ENCODE measurements at places on chromosomes 12 and 14.

GRCh38 chr14:51954657-51955056 is 34.7 kb upstream of the RTRAF start:
- H3K27me3 ChIP-seq: no peaks in the 10 kb centered on the region
- H3K4me1 ChIP-seq: peaks cover 74% of the 10 kb centered on the region
- no peak for DNase-seq

DNA sequence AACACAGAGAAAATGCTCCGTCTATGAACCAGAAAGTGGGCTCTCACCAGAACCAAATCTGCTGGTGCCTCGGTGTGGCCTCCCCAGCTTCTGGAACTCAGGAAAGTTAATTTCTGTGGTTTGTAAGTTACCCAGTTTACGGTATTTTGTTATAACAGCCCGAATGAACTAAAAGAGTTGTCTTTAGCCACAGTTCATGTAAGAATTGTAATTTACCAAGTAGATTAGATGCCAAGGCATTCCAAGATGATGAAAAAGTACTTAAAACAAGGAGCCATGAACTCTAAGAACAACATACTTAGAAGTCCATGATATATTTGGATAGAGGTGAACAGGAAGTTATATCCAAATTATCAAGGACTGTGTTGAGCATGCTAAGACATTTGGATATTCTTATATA is 259.9 kb upstream of the GARIN6 start:
- no peak overlapping the region for H3K4me3 ChIP-seq
- H3K4me1 ChIP-seq: no peaks in the 10 kb centered on the region
- H3K36me3 ChIP-seq: no peaks in the 10 kb centered on the region
- DNase-seq: no peak
- H3K27ac ChIP-seq: no peak overlapping the region

GRCh38 chr14:74589291-74589879 is 22.7 kb downstream of the LTBP2 start:
- no peak for DNase-seq
- no peak overlapping the region for H3K4me3 ChIP-seq
- no peaks in the 10 kb centered on the region for H3K36me3 ChIP-seq
- H3K4me1 ChIP-seq: no peaks in the 10 kb centered on the region
- no peak overlapping the region for H3K27ac ChIP-seq

DNA sequence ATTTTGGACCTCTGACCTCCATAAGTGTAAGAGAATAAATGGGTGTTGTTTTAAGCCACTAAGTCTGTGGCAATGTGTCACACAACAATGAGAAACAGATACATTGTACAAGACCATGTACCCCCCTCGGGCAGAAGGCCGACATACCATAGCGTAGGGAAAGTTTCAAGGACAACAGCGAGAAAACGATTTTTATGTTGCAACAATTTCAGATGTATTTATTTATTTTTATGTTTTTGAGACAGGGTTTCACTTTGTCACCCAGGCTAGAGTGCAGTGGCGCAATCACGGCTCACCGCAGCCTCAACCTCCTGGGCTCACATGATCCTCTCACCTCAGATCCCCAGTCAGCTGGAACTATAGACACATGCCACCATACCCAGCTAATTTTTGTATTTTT is 136.4 kb upstream of the NCOR2 start:
- peaks cover 1% of the 10 kb centered on the region for H3K36me3 ChIP-seq
- no peak for DNase-seq
- no peak overlapping the region for H3K27ac ChIP-seq
- H3K27me3 ChIP-seq: peaks cover 8% of the 10 kb centered on the region
- no peak overlapping the region for H3K4me3 ChIP-seq
- no peaks in the 10 kb centered on the region for H3K4me1 ChIP-seq

All from central memory CD8-positive, alpha-beta T cell (primary cell).